Uterus (tissue), 4 donors: ENCODE measurements at places on chromosomes 13 and 19.

GRCh38 chr19:46798713-46799112, 10.3 kb upstream of the SLC1A5 start:
- H3K27ac ChIP-seq, result no peak overlapping the region
- H3K4me3 ChIP-seq, result no peak overlapping the region
- no peak for DNase-seq
- no peaks in the 10 kb centered on the region for H3K4me1 ChIP-seq
- H3K27me3 ChIP-seq, result no peaks in the 10 kb centered on the region

GRCh38 chr13:30429721-30430694, 7.7 kb downstream of the UBE2L5 start:
- peak overlapping the region; percentile 88 for H3K27ac ChIP-seq
- no peaks in the 10 kb centered on the region for H3K27me3 ChIP-seq
- H3K4me1 ChIP-seq, result no peaks in the 10 kb centered on the region
- peak; percentile 65 for DNase-seq
- no peak overlapping the region for H3K4me3 ChIP-seq
- no peaks in the 10 kb centered on the region for H3K36me3 ChIP-seq

DNA sequence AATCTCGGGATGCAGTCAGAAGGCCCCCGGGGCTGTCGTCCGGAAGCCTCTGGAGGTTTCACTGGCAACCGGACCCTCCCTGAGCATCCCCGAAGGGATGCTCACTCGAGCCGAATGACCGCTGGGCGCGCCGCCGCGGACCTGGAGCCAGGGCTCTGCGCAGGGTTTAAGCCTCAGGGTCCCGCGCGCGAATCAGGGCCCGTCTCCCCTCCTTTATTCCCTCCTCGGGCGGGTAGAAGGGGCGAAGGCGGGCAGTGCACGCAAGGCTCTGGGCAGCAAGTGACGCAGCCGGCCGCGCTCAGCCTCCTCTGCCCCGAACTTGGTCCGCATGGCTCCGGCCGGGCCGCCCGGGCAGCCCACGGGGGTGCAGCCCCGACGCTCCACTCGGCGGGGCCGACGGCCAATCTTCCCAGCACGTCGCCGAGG, 572 bp downstream of the SHISA2 start:
- H3K27ac ChIP-seq, result no peak overlapping the region
- no peaks in the 10 kb centered on the region for H3K4me1 ChIP-seq
- no peaks in the 10 kb centered on the region for H3K27me3 ChIP-seq

DNA sequence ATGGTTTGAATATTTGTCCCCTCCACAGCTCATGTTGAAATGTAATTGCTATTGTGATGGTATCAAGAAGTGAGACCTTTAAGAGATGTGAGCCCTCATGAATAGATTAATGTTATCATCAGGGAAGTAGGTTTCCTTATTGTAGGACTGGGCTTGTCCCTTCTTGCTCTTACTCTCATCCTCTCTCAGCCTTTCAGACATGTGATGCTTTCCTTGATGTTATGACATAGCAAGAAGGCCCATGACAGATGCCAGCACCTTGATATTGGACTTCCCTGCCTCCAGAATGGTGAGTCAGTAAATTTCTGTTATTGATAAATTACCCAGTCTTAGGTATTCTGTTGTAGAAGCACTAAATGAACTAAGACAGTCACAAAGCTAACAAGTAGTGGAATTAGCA, 5.7 kb upstream of the ZMYM2 start:
- no peak for DNase-seq
- no peaks in the 10 kb centered on the region for H3K36me3 ChIP-seq
- no peak overlapping the region for H3K27ac ChIP-seq

DNA sequence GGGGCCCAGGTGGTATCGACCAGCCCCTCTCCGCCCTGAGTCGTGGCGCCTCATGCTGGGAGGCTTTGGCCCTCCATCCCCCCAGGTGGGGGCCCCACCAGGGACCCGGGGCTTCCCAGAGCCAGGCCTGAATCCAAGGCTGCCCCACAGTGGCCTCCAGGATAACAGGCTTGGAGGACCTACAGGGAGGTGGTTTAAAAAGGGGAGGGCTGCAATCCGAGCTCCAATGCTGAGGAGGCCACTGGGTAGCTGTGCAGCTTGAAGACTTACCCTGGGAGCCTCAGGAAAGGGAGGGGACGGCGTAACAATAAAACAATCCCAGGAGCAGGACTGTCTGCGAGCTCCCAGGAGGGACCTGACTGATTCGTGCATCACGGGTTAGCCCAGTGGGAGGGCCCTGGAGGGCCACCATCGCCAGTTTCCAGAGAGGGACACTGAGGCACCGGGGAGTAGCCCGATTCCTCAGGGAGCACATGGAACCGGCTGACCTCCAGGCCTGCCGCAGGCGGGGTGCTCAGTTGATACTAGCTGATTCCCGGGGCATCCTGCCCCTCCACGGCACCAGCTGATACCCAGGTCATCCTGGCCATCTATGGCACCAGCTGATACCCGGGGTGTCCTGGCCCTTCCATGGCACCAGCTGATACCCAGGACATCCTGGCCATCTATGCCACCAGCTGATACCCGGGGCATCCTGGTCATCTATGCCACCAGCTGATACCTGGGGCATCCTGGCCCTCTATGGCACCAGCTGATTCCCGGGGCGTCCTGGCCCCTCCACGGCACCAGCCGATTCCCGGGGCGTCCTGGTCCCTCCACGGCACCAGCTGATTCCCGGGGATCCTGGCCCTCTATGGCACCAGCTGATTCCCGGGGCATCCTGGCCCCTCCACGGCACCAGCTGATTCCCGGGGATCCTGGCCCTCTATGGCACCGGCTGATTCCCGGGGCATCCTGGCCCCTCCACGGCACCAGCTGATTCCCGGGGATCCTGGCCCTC, 3.7 kb upstream of the C2CD4C start:
- H3K27me3 ChIP-seq, result no peaks in the 10 kb centered on the region
- no peak overlapping the region for H3K4me3 ChIP-seq
- no peak for DNase-seq
- no peak overlapping the region for H3K27ac ChIP-seq
- peaks cover 12% of the 10 kb centered on the region for H3K4me1 ChIP-seq

- no peak for DNase-seq
- no peaks in the 10 kb centered on the region for H3K4me1 ChIP-seq
- no peaks in the 10 kb centered on the region for H3K27me3 ChIP-seq
- no peak overlapping the region for H3K4me3 ChIP-seq
- no peaks in the 10 kb centered on the region for H3K36me3 ChIP-seq
These were observed 502.7 kb upstream of the HTR2A start for GRCh38 chr13:47399599-47399998.

GRCh38 chr19:58307736-58308135, 2.6 kb downstream of the ERVK3-1 start:
- no peak overlapping the region for H3K4me3 ChIP-seq
- no peaks in the 10 kb centered on the region for H3K36me3 ChIP-seq
- DNase-seq, result no peak
- H3K27ac ChIP-seq, result no peak overlapping the region
- H3K27me3 ChIP-seq, result no peaks in the 10 kb centered on the region

DNA sequence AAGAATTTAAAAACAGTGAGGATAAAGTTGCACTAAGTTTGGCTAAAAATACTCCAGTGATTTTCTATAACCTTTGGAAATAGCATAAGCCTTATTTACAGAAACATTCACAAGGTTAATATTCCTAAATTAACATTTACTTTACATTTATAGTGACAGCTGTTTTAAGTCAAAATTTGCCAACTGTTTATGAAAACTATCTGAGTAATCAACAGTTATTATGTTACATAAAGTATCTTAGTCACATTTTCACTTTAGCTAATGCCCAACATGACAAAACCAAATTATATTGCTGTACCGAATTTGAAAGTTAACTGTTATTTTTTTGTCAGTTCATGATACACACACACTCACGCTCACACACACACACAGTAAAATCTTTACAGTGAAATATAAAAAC, 1.2 kb downstream of the TNFRSF19 start:
- no peaks in the 10 kb centered on the region for H3K36me3 ChIP-seq
- no peak overlapping the region for H3K27ac ChIP-seq
- no peak for DNase-seq
- no peaks in the 10 kb centered on the region for H3K4me1 ChIP-seq
- no peaks in the 10 kb centered on the region for H3K27me3 ChIP-seq

DNA sequence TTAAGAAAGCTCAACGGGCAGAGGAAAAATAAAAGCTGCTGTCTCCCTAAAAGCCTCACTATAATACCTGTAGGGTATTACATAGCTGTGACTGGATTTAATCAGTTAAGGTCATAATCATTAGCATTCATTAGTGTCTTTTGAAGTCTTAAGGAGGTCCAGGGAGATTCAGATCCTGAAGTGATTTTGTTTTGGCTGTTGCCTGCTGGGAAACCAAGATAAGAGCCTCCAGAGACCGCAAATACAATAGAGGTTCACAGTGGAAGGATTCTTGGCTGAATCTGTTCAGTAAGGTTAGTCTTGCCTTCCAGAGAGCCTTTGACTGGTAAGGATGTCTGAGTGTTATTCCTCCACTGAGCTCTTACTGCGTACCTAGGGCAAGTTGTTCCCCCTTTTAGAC, 54.0 kb upstream of the TNFRSF19 start:
- no peak overlapping the region for H3K27ac ChIP-seq
- H3K4me3 ChIP-seq, result no peak overlapping the region
- H3K4me1 ChIP-seq, result no peaks in the 10 kb centered on the region
- H3K36me3 ChIP-seq, result no peaks in the 10 kb centered on the region
- no peak for DNase-seq
